ENCODE measurements at places on chromosomes 5 and 9. TPM values are rescaled to one million over a fixed set of nuclear protein-coding genes. Genes with fewer than 3 reads are reported as not detected.

Gene PTGS1
- total RNA-seq, result 0.54 TPM

DNA sequence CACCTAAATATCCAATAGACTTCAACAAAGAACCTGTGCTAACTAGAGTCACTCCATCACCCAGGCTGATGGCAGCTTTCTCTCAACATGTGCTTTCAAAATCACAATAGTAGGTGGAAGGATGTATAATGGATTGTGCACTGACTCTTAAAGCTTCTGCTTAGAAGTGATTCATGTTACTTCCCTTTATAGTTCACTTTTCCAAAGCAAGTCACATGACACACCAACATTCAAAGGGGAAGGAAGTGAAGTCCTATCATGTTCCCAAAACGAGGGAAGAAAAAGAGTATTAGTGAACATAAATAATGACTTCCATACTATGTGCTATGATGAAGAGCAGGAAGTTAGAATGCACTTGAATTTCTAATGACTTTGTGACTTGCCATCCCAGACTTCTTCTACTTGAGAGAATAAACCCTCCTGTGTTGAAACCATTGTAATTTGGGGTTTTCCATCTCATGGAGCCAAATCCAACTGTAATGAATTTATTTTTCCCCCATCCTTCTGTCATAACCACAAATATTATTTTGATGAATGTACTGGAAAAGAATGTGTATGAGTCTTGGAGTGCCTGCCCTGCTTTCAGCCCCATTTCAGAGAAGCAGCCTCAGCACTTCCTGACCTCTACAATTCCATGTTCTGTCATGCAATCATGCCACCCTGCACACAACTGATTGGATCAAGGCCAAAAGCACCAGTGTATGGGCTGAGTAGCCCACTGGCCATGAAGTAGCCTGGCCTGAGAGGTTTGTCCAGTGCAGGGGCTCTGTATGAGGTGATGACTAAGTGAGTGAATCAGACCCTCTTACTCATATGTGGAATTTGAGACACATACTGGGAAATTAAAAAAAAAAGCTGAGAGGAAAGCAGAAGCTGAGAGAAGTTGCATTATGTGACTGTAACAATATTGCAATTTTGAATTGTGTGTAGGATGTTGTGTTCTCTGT, 525.9 kb upstream of the CLINT1 start:
- no peak overlapping the region for H3K4me3 ChIP-seq
- H3K36me3 ChIP-seq, result no peaks in the 10 kb centered on the region
- H3K27ac ChIP-seq, result no peak overlapping the region
- peaks cover 2% of the 10 kb centered on the region for H3K27me3 ChIP-seq

- no peak overlapping the region for H3K4me3 ChIP-seq
- H3K27me3 ChIP-seq, result no peaks in the 10 kb centered on the region
- DNase-seq, result no peak
- H3K4me1 ChIP-seq, result peaks cover 5% of the 10 kb centered on the region
- peaks cover 2% of the 10 kb centered on the region for H3K36me3 ChIP-seq
- no peak overlapping the region for H3K27ac ChIP-seq
These were observed 12.3 kb upstream of the PPP2R2B start for GRCh38 chr5:146890731-146891440.

Gene CEP72
- 32.4 TPM for total RNA-seq

GRCh38 chr5:111127453-111128195, 35.5 kb downstream of the WDR36 start:
- no peak overlapping the region for H3K4me3 ChIP-seq
- peaks cover 26% of the 10 kb centered on the region for H3K36me3 ChIP-seq
- no peak for DNase-seq
- no peak overlapping the region for H3K27ac ChIP-seq

Gene GABRA6
- not detected for total RNA-seq

Gene CDKN2B-AS1
- total RNA-seq, result 1.2 TPM

DNA sequence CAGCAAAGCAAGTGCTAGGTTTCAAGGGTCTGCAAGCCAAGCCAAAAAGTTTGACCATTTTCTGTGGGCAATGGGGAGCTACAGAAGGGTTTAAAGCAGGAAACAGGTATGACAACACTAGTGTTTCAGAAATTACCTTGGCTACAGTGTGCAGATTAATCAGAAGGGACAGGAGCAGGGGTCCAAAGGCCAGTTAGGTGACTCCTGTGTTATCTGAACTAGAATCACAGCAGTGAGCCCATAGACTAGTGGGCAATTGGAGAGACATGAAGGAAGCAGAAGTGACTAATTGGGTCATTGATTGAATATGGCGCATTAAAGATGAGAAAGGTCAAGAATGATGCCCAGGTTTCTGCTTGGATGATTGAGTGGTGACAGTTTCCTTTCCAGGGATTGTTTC, 41.4 kb upstream of the TGFBR1 start:
- no peak overlapping the region for H3K4me3 ChIP-seq
- peaks cover 10% of the 10 kb centered on the region for H3K36me3 ChIP-seq
- no peak for DNase-seq
- H3K4me1 ChIP-seq, result peaks cover 40% of the 10 kb centered on the region
- H3K27ac ChIP-seq, result no peak overlapping the region
- H3K27me3 ChIP-seq, result peaks cover 4% of the 10 kb centered on the region

- peaks cover 40% of the 10 kb centered on the region for H3K27me3 ChIP-seq
- DNase-seq, result no peak
- H3K27ac ChIP-seq, result no peak overlapping the region
These were observed 29.2 kb downstream of the IRX4 start for GRCh38 chr5:1853531-1853930.

- peaks cover 5% of the 10 kb centered on the region for H3K4me1 ChIP-seq
- H3K27ac ChIP-seq, result peak overlapping the region; percentile 31
- H3K27me3 ChIP-seq, result no peaks in the 10 kb centered on the region
- H3K4me3 ChIP-seq, result no peak overlapping the region
- no peak for DNase-seq
These were observed 31.9 kb downstream of the IPPK start for GRCh38 chr9:92637886-92638620.

- no peak overlapping the region for H3K4me3 ChIP-seq
- no peaks in the 10 kb centered on the region for H3K36me3 ChIP-seq
- H3K27ac ChIP-seq, result no peak overlapping the region
These were observed 121.0 kb upstream of the NR3C1 start for GRCh38 chr5:143524338-143524945.

- H3K4me1 ChIP-seq, result peaks cover 34% of the 10 kb centered on the region
- H3K4me3 ChIP-seq, result peak overlapping the region; percentile 49
- H3K27me3 ChIP-seq, result peaks cover 4% of the 10 kb centered on the region
- peaks cover 8% of the 10 kb centered on the region for H3K36me3 ChIP-seq
- no peak for DNase-seq
These were observed 43.3 kb downstream of the ANKRD33B start for GRCh38 chr5:10607023-10607665.

DNA sequence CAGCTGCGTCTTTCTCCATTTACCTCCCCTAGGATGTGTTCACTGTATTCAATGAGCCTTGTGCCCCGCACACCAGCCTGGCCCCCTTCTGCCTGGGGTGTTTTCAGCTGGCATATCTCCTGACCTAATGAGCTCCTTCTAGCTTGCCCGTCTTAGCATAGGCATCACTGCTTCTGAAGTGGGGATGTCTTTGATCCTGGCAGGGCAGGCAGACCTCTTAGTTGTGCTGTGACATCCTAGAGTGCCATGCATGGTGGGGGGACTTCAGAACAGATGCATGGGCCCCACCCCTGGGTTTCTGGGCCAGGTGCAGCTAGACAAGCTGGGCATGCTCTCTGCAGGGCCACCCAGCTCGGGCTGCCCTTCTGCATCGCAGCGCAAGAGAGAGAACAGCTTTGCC, 172.7 kb downstream of the GADD45G start:
- no peaks in the 10 kb centered on the region for H3K36me3 ChIP-seq
- H3K4me1 ChIP-seq, result peaks cover 21% of the 10 kb centered on the region
- DNase-seq, result no peak

- H3K4me1 ChIP-seq, result peaks cover 6% of the 10 kb centered on the region
- no peaks in the 10 kb centered on the region for H3K36me3 ChIP-seq
- peaks cover 15% of the 10 kb centered on the region for H3K27me3 ChIP-seq
- no peak overlapping the region for H3K27ac ChIP-seq
- H3K4me3 ChIP-seq, result no peak overlapping the region
These were observed 9.7 kb upstream of the C9orf152 start for GRCh38 chr9:110217656-110218099.

DNA sequence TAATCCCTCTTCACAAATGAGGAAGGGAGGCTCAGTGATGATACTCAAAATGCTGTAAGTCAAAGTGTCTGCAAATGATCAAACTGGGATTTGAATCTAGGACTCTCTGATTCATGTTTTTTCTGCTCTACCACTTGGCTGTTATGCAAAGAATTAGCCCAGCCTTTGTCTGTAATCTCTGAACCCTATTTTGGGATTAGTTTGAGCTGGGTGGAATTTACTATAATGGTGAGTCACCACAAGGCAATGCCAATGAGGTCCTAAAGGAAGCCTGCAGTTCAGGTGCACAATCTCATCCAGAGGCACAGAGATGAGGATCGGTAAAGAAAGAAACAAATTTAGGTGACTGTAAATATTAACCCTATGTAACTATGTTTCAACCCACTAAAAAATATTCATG, 29.2 kb downstream of the RFK start:
- no peaks in the 10 kb centered on the region for H3K36me3 ChIP-seq
- H3K27me3 ChIP-seq, result no peaks in the 10 kb centered on the region
- H3K4me1 ChIP-seq, result no peaks in the 10 kb centered on the region
- H3K4me3 ChIP-seq, result no peak overlapping the region
- no peak overlapping the region for H3K27ac ChIP-seq
- DNase-seq, result no peak

GRCh38 chr5:38554861-38555260, 1.6 kb downstream of the LIFR start:
- H3K27ac ChIP-seq, result no peak overlapping the region
- H3K27me3 ChIP-seq, result peaks cover 64% of the 10 kb centered on the region
- H3K4me1 ChIP-seq, result peaks cover 5% of the 10 kb centered on the region
- no peak for DNase-seq

Gene SLC2A6
- 4.6 TPM for total RNA-seq

DNA sequence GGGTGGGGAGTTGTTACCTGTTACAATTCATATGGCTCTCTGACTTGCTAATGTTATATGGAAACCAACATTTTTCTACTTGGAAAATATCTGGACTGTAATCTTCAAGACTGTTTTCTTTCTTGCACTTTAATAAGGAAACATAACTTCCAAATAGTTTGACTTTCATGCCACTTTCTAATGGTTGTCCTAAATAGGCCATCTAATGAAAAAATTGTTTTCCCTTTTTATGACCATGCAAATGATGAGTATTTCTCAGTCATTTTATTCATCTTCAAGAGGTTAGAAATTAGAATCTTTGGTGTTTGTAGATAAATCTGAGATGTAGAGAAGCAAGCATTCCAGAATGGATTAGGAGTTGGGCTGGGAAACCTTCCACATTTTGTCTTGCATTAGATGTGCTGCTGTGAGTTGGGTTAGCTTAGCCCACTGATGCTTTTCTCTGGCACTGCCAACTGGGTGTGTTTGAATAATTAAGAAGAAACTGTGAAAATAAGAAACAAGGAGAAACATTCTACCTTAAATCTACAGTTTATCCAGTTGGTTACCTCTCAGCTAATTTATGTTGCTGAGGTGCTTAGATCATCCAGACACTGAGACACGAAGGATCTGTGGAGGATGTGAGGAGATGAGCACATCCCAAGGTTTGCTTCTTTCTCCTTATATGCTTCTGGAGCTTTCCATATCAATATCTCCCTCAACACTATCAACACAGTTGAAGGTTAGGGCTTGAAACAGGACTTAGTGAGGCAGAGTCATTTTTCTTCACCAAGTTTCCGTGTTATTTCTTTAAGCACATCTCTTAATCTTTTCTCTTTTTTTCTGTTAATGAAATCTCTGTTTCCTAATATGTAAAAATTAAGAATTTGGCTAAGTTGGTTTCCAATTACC, 2.7 kb downstream of the RASGRF2 start:
- no peaks in the 10 kb centered on the region for H3K27me3 ChIP-seq
- peaks cover 5% of the 10 kb centered on the region for H3K36me3 ChIP-seq
- H3K4me3 ChIP-seq, result peak overlapping the region; percentile 72
- no peak for DNase-seq
- no peak overlapping the region for H3K27ac ChIP-seq
- peaks cover 60% of the 10 kb centered on the region for H3K4me1 ChIP-seq

Gene CYLC2
- total RNA-seq, result not detected

- H3K4me1 ChIP-seq, result no peaks in the 10 kb centered on the region
- no peak for DNase-seq
- H3K27ac ChIP-seq, result no peak overlapping the region
- H3K4me3 ChIP-seq, result no peak overlapping the region
- no peaks in the 10 kb centered on the region for H3K36me3 ChIP-seq
- no peaks in the 10 kb centered on the region for H3K27me3 ChIP-seq
These were observed 133.0 kb downstream of the CDH18 start for GRCh38 chr5:19855031-19855430.

Gene MORN5
- not detected for total RNA-seq

- no peaks in the 10 kb centered on the region for H3K4me1 ChIP-seq
- peaks cover 26% of the 10 kb centered on the region for H3K27me3 ChIP-seq
- no peaks in the 10 kb centered on the region for H3K36me3 ChIP-seq
- H3K27ac ChIP-seq, result no peak overlapping the region
- H3K4me3 ChIP-seq, result no peak overlapping the region
These were observed 49.8 kb downstream of the FEM1C start for GRCh38 chr5:115494570-115495289.

DNA sequence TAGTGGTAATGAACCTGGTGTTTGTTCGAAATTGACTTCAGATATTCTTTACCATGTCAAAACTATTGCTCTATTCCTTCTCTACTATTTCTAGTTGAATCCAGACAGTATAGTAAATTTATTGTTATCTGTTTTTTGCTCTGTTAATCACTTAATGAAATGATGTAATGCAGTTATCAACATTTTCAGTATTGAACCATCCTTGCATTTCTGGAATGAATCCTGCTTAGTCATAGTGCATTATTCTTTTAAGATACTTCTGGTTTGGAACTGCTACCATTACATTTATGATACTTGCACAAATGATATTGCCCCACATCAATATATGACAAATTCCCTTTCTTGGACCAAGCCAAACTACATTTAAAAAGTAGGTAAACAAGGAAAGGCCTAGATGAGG, 554.0 kb upstream of the KLF4 start:
- no peaks in the 10 kb centered on the region for H3K4me1 ChIP-seq
- no peak overlapping the region for H3K4me3 ChIP-seq
- no peak overlapping the region for H3K27ac ChIP-seq
- no peaks in the 10 kb centered on the region for H3K27me3 ChIP-seq
- no peaks in the 10 kb centered on the region for H3K36me3 ChIP-seq
- DNase-seq, result no peak

DNA sequence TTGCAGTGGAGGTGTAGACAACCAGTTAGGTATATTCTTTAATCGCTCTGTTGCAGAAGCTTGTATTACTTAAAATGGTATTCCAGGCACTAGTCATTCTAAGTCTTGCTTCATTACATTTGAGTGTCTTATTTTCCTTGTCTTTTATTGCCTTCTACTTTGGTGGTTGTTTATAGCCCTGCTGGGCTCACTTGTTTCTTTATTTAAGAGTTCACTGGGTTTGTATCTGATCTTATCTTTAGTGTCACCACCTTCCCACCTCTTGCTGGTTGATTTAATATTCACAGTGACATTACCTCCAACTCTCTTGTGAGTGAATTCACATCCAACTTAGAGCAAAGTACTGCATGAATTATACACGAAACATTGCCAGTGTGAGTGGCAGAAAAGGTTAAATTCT, 83.6 kb upstream of the BNC2 start:
- no peaks in the 10 kb centered on the region for H3K4me1 ChIP-seq
- no peak overlapping the region for H3K4me3 ChIP-seq
- no peak for DNase-seq
- no peak overlapping the region for H3K27ac ChIP-seq
